ENCODE measurements at places on chromosomes 11 and 22.
A peak's percentile ranks its signal among the peaks of the same experiment; 100 is the strongest.

DNA sequence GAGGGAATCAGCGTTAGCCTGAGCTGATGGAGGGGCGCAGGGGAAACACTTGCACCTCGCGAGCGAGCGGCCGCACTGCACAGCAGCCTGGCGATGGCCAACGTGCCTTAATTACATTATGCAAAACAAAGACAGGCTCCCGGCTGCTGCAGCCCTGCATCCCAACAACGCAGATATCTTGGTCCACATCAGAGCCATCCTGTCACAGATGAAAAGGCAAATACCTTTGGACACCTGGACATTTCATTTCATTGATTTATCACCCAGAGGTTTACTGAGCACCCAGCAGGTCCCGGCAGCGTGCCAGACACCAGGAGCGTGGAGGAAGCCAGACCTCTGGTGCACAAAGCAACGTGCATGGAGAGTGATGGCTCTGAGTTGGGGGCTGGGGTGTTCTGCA is 843.0 kb downstream of the TBC1D22A start:
- DNase-seq, result no peak

GRCh38 chr11:113796663-113797259 is 17.2 kb downstream of the CLDN25 start:
- DNase-seq, result no peak

- no peak for DNase-seq
Measured at GRCh38 chr11:29300420-29300819, 716.4 kb downstream of the KCNA4 start.

GRCh38 chr11:6438979-6439571 is 1.7 kb downstream of the HPX start:
- peak; percentile 32 for DNase-seq

DNA sequence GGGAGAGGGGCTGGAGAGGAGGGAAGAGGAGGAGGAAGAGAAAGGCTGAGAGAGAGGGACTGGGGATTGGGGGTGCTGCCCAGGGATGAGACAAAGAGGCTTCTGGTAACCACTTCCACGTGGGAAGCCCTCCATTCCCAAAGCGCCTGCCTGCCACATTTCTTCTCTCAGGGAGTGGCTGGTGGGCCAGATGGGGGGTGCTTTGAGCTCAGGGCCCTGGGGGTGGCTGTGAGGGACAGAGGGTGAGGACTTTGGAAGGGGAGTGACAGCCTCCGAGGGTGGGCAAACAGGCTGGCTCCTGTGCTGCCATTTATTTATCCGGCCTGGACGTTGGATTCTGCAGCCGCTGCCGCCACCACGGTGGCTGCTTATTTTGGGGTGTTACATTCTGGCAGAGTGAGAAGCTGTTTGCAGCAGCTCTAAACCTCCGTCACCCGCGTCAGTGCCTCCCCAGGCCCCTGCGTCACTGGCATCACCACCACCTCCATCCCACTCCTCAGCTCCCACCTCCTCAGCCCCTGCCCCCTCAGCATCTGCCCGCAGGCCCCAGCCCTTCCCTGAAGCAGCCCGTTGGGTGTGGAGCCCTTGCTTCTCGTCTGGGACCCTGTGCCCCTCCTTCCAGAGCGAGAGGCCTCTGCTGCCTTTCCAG is 1.6 kb downstream of the RTN4RL2 start:
- DNase-seq, result no peak

GRCh38 chr11:60477035-60477445 is 15.5 kb upstream of the MS4A12 start:
- DNase-seq, result no peak

DNA sequence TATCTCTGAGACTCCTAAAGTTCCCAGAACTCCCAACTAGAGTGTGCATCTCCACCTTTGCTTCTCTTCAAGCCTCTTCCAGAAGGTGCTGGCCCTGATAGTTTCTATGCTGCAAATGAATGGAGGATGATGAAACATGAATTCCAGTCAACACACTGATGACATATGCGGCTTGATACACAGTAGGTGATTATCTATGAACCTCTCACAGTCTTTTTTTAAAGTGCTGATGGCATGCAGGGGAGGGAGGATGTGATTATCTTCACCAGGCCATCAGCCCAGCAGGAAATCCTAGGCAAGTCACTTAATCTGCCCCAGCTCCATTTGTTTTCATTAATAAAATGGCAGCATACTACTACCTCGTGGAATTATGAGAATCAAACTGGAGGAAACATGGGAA is 548.5 kb downstream of the SOX6 start:
- no peak for DNase-seq

- no peak for DNase-seq
Measured at GRCh38 chr22:19130959-19131684, at the start of gene TSSK2. TSS of gene TSSK2 (plus strand) at chr22:19131308. CDS start at chr22:19131400, 92 bp downstream.

- DNase-seq, result no peak
Measured at GRCh38 chr22:37571258-37571991, 8.5 kb downstream of the LGALS2 start.

DNA sequence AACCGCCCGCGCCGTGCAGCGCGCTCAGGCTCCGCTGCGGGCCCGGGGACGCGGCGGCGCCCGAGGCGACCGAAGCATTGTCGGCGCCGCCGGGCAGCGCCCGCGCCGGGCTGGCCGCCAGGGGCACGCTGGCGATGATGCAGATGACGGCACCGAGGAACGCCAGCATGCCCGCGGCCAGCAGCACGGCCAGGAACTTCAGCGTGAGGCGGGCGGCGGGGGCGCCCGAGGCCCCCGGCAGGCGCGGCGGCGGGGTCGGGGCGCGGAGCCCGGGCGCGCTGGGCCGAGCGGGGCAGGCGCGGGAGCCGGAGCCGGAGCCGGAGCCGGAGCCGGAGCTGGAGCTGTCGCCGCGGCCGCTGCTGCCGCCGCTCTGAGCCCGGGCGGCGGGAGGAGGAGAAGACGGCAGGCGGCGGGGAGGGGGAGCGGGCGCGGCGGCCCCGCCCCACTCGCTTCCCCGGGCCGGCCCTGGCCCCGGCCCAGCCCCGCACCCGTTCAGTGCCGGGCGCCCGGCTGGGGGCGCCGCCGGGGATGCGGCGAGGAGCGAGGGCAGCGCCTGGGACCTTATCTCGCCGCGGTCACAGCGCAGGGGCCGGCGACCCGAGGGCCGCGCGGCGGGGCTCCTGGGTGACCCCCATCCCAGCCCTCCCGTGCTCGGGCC is at the start of gene NPTXR:
Gene NPTXR (minus strand): TSS at position 372 of the 658 bp plus-strand sequence.
- DNase-seq, result peak; percentile 51

- DNase-seq, result no peak
Measured at GRCh38 chr11:1460396-1460985, 26.1 kb downstream of the MOB2 start.

DNA sequence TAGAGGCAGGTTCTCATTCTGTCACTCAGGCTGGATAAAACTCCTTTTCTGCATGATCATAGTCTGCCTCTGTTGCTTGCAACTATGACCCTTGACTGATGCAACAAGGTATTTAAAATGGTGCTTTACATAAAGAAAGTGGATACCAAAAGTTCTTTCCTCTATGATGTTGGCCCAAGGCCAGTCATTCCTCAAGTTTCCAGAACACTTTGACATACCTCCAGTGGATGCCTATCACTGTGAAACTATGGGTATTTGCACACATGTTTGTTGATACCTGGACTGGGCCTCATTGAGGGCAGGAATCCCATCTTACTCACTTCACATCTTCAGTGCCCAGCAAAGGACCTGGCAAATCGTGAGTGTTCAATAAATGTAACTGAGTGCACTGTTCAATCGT is 159.0 kb upstream of the ZC3H12C start:
- DNase-seq, result no peak

- no peak for DNase-seq
Measured at GRCh38 chr11:25612806-25613205, 719.1 kb upstream of the ANO3 start.

DNA sequence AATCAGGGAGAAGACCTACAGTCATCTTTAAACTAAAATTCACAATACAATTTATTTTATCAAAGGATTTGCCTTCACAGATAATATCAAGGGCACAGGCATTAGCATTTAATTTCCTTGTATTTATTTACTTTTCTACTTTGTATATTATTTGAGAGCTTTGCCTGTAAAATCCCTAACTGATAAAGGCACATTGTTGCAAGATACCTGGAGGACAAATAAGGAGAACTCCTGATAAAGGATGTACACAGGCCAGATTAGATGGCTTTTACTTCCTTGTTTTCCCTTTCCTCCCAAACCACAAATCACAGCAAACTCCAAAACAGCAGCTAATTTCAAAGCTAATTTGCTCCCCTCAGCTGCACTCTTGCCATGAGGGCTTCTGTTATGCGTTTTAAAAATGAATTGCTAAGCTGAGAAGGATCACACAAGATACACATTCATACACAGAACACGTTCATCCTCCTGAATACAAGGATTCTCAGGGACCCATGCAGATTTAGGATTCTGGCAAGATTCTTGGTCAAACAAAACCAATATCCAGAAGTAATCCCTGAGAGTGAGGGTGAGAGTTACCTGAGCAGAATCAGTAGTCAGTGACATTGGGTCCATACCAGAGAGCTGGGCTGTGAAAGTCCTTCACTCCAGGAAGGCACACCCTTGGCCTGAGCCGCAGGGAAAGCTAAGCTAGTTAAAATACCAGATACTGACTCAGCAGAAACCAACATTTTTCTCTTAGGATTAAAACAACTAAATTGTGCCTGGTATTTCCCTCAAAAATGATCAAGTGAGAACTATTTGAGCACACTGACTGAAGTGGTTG is 100.3 kb upstream of the CLPB start:
- no peak for DNase-seq

- no peak for DNase-seq
Measured at GRCh38 chr11:92702037-92702804, 267.2 kb upstream of the MTNR1B start.

GRCh38 chr11:19437760-19438159 is 197.0 kb upstream of the E2F8 start:
- DNase-seq, result no peak

GRCh38 chr11:62108017-62108750 is 15.6 kb upstream of the INCENP start:
- DNase-seq, result peak; percentile 57

DNA sequence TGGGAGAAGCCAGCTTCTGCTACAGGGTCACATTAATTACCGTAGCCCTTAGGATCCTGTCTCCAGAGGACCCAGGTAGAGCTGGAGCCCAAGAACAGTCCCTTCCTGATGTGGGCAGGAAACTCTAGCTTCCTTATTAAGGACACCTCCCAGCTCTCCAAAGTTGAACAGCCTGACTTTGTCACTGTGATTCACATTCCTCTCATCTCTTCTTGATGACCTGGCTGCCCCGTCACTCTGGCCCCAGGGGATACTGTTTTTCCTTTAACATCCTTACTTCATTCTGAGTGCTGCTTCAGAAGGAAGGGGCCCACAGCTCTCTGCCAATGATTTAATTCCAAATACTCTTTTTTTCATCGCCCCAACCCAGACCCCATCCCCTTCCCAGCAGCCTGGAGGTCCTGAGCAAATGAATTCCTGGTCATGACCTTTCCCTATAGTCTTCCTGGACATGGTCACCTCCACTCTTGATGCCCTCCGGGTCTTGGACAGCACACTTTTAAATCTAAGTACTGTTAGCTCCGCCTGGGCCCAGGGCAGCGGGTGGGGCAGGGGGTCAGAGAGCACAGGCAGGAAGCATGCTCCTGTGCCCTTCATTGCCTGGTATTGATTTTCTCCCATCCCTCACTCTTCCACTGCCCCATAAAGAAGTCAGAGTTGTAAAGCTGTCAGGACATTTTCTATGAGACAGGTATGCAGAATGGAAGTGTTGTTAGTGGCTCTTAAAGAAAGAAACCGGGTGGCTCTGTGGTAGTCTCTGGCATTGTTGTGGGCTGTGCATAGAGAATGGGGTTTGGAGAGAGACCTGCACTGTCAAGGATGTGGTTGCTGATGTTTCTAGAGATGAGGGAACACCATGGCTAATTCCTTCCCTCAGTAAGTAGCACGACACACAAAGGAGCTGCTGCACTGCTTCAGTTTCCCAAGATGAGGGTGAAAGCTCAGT is 22.3 kb upstream of the SPON1 start:
- DNase-seq, result no peak

DNA sequence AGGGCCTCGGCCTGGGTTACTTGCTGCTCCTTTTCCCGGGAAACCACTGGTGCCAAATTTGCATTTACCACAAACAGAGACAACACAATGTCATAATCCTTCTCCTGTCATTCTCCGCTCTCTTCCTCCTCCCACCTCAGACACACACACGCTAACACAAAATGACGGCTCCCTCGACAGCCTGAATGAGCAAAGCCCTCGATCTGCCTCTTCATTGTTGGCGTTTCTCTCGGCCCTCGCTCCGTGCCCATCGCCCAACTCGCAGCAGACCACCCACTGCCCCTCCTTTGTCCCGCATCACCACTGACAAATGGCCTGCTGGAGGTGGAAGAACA is 12.5 kb upstream of the TCF20 start:
- no peak for DNase-seq

- DNase-seq, result no peak
Measured at GRCh38 chr11:116532066-116532465, 240.7 kb downstream of the BUD13 start.

DNA sequence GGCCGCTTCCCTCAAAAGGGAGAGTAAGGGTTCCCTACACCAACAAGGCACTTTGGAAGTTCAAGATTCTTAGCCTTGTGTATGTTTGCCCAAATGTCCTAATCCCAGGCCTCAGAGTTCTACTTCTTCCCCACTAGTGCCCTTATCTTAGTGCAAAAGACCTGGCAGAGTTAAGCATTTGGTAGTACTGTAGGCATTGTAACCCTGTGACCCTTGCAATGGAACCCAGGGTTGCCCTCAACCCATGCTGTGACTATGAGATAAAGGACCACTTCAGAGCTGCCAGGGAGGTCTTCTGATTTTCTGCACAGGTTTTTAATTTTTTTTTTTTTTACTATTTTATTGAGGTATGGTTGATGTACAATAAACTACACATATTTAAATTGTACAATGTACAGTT is 65.1 kb downstream of the C11orf65 start:
- no peak for DNase-seq

DNA sequence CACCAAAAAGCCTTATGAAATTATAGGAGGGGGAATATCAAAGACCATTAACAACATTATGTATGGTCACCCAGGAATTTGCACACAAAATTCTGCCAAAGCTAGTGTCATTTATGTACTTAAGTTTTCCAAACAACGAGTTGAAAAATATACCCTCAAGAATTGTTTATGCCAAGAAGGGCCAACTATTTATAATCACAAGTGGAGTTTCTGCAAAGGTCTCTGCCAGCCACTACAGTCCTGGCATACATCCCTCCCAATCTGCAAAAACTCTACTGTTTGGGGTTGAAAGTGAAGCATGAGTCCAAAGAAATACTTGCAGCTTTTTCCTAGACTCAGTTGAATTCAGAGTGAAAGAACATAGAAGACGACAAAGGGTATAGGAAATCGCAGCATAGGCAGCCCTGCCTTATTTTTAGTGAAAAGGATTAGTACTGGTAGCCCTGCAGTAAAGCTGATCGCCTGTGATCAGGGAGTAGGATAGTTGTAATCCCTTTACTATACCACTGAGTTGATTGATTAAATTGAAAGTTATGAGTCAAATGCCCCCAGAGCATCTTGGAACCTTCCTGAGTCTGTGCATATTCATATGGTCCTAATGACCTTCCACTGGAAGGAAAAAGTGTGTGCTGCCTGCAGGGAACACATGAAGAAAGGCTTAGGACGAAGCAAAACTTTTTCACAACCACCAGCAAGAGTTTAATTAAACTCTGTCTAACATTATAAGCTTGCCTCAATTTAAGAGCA is 144.0 kb downstream of the SPON1 start:
- DNase-seq, result no peak

Data from NCI-H1092 (cell line).